ENCODE measurements at places on chromosomes 16 and 17.

GRCh38 chr17:8696906-8697305 lies 47.7 kb downstream of the CCDC42 start:
- DNase-seq = no peak

DNA sequence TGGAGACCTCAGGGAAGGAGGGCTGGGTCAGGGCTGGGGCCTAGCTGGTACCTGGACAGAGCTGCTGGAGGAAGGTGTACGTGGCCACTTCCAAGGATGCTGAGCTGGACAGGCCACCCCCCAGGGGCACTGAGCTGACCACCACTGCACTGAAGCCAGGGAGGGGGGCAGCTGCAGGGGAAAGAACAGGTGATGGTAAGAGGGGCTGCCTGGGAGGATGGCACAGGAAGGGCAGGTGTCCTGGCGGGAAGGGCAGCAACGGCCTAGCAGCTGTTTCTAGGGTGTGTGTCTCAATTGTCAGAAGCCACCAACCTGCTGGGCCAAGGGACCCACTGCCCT lies 1.8 kb downstream of the GALK1 start:
- no peak for DNase-seq

DNA sequence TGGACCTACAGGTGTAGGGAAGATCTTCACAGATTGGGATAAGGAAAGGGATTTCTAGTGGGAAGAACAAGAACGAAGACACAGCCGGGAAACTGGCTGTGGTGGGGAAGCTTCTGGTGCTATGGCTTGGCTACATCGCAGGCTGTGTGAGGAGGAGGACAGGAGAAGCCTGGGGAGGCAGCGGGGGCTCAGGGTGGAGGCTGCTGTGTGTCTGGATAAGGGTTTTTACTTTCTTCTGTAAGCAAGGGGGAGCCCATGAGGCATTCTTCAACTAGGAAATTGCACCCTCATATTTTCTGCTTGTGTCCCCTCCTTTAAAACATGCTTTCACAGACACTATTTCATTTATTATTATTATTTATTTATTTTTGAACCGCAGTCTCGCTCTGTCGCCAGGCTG lies 2.9 kb upstream of the RHBDF2 start:
- DNase-seq = no peak

GRCh38 chr17:15917021-15917437 lies 27.9 kb upstream of the ADORA2B start:
- DNase-seq = no peak

GRCh38 chr16:85553436-85554113 lies 59.5 kb upstream of the GSE1 start:
- DNase-seq = peak; percentile 8

- DNase-seq = no peak
Measured at GRCh38 chr16:60077861-60078260, 1343.7 kb upstream of the GOT2 start.

DNA sequence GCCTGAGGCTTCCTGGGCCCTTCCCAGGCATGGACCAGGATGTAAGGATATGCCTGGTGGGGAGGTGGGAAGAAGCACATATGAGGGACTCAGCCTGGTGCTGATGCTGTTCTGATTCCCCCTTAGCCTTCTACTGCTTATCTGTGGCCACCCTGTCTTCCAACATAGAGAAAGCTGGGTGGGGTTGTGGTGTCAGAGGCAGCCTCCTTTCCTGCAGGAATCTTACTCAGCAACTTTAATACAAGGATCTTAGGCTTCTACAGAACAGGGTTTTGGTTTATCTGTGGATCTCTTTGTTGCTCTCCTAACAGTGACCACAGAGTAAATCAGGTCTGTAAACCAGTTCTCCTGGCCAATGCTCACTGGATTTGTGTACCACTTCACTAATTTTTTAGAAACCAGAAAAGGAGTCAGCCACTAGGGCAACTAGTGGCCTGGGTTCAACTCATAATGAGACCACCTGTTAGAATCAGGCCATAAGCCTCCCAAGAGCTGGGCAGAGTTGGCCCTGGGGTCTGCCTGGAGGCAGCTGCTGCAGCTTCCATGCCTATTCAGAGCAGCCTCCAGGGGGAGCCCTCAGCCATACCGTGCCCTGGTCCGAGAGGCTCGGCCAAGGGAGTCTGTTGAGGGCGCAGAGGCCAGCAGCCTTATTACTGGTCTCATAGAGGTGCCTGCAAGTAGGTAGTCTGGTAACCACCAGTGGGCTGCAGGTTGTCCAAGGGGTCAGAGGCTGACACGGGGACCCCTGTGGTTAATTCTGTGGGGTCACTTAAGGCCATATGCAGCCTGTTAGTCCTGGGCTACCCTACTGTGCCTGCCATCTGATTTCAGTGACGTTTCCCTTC lies 7.1 kb downstream of the HAS3 start:
- peak; percentile 18 for DNase-seq

DNA sequence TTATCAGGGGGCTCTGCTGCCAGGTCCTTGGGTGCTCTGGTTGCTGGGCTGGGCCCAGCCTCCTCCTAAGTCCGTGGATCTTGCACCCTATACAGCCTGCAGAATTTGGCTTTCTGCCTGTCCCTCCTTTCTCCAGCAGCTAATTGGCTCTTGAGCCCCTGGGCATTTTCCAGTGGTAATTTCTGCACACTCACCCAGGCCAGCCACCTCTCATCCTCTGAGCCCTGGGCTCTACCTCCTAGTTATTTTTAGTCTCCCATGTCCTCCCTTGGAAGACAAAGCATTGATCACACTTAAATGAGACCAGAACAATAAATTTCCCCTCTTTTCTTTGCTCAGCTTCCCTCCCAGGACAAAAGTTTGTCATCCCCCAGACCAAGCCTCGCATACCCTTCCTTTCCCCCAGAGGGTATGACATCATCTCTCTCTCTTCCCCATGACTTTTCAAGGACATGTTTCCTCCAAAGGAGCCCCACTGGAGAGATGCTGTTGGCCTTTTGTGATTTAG lies 38.1 kb downstream of the C17orf75 start:
- DNase-seq = no peak

- no peak for DNase-seq
Measured at GRCh38 chr17:63316100-63316499, 130.0 kb downstream of the CYB561 start.

GRCh38 chr17:17144061-17144460 lies 62.1 kb downstream of the PLD6 start:
- DNase-seq = no peak

DNA sequence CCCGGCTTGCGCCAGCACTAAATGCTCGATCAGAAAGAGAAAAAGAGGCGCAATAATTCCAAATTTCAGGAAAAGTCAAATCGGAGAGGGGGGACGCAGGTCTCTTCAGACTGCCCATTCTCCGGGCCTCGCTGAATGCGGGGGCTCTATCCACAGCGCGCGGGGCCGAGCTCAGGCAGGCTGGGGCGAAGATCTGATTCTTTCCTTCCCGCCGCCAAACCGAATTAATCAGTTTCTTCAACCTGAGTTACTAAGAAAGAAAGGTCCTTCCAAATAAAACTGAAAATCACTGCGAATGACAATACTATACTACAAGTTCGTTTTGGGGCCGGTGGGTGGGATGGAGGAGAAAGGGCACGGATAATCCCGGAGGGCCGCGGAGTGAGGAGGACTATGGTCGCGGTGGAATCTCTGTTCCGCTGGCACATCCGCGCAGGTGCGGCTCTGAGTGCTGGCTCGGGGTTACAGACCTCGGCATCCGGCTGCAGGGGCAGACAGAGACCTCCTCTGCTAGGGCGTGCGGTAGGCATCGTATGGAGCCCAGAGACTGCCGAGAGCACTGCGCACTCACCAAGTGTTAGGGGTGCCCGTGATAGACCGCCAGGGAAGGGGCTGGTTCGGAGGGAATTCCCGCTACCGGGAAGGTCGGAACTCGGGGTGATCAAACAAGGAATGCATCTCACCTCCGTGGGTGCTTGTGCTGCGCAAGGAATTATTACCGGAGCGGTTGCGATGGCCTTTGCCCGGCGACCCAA lies 4.0 kb upstream of the DLX4 start:
- no peak for DNase-seq

- DNase-seq = no peak
Measured at GRCh38 chr17:14320734-14321475, 20.0 kb downstream of the HS3ST3B1 start.

DNA sequence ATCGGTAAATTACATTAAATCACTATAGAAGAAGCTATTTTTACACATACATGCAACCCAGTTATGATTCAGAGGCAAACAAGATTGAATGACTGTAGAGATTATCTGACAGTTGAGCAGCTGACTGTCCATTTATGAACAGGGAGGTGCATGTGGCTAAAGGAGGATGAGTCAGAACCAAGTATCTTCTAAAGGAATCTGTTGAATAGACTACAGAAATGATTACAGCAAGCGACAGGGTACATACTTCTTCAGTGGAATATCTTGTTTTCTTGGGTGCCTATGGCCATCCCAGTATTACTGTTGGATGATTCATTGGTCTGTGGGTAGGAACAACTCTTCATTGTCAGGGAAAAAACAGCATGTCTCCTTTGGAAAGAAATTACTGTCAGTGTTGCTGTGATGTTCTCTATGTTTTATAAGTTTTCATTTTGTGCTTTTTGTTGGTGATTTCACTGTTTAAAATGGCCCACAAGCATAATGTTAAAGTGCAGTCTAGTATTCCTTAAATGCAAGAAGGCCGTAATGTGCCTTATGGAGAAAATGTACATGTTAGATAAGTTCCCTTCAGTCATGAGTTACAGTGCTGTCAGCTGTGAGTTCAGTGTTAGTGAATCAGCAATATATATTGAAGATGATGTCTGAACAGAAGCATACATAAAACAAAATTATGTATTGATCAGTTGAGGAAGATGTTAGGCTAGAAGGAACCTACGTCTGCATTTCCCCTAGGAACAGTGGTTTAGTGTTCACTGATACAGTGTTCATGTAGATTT lies 27.0 kb downstream of the CBFB start:
- DNase-seq = no peak

- DNase-seq = peak; percentile 58
Measured at GRCh38 chr17:81291662-81292061, 3.4 kb downstream of the SLC38A10 start.
